CD8-positive, alpha-beta memory T cell (primary cell): ENCODE measurements at places on chromosomes 6 and 20. TPM values are rescaled to one million over a fixed set of nuclear protein-coding genes. Genes with fewer than 3 reads are reported as not detected.

GRCh38 chr20:57576617-57577550 is 16.0 kb downstream of the PCK1 start:
- H3K27me3 ChIP-seq: peaks cover 2% of the 10 kb centered on the region
- no peak for DNase-seq
- no peak overlapping the region for H3K27ac ChIP-seq
- no peak overlapping the region for H3K4me3 ChIP-seq
- no peaks in the 10 kb centered on the region for H3K36me3 ChIP-seq

DNA sequence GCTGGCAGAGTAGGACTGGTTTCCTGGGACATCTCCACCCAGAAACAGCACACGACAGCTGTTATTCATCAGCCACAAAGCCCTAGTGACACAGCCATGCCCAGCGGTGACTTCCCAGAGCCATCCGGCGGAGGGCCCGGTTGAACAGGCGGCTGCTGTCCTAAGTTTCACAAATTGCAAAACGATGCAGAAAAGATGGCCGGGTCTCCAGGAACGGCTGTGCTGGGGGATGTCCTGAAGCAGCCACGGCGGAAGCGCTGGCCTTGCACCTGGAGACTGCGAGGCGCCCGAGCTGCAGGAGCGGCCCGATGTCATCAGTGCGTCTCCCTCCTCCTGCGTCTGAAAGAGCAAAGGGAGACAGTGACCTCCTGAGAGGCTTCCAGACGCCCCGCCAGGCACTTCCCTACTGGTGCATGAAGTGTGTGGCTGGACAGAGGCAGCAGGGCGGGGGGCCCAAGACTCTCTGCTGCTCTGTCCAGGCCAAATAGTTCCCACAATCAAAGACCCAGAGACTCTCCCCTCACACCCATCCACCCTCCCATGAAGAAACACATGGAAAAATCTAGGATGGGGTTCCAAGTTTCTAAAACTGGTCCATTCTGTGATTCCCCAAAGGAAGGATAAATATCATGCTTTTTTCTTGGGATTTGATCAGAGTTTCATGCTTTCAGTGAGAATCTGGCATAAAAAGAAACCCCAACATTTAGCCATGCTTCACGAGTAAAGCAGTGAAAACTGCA is 44.0 kb downstream of the SSR1 start:
- H3K4me1 ChIP-seq: no peaks in the 10 kb centered on the region
- no peak for DNase-seq
- no peaks in the 10 kb centered on the region for H3K36me3 ChIP-seq

GRCh38 chr6:34638834-34639736 is 57.5 kb downstream of the ILRUN start:
- H3K36me3 ChIP-seq: peaks cover under 1% of the 10 kb centered on the region
- H3K4me3 ChIP-seq: no peak overlapping the region
- DNase-seq: no peak
- H3K27me3 ChIP-seq: no peaks in the 10 kb centered on the region

GRCh38 chr20:1810926-1811620 is 84.1 kb upstream of the SIRPA start:
- H3K27me3 ChIP-seq: peaks cover 5% of the 10 kb centered on the region
- no peaks in the 10 kb centered on the region for H3K36me3 ChIP-seq
- H3K27ac ChIP-seq: no peak overlapping the region
- no peak for DNase-seq
- H3K4me3 ChIP-seq: no peak overlapping the region

GRCh38 chr6:13512900-13513299 is 25.5 kb upstream of the GFOD1 start:
- no peak overlapping the region for H3K4me3 ChIP-seq
- no peak overlapping the region for H3K27ac ChIP-seq
- H3K36me3 ChIP-seq: no peaks in the 10 kb centered on the region
- DNase-seq: no peak
- H3K27me3 ChIP-seq: no peaks in the 10 kb centered on the region
- no peaks in the 10 kb centered on the region for H3K4me1 ChIP-seq

ENPP1 gene
- 2.2 TPM for total RNA-seq

DZANK1 gene
- 3.1 TPM for total RNA-seq

SNX3 gene
- 76.4 TPM for total RNA-seq
